ENCODE measurements at places on chromosomes 5 and 9.

GRCh38 chr9:85443190-85443598, 298.6 kb downstream of the AGTPBP1 start:
- DNase-seq = no peak

DNA sequence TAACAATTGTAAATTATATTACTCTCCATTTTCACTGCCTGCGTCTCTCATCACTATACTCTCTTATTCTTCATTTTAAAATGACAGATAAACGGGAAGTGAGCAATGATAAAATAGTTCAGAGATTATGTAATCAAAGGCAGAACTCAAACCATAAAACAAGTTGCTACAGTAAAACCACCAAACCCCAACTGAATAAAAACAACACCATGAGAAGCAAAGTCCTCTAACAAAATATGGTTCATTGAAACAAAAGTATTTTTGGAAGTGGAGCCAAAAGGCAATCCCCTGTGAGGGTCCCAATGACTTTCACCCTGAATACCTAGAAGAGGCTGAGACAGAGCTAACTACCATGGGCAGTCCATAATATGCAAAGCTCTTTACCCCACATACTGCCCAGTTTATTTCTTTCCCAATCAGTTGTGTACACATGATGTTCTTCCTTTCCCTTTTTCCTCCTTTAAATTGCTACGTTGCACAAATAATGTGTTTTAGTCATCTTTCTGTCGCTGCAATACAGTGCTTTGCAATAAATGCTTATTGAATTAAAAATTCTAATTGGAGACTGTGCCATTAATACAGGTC, 64.0 kb upstream of the PTGER4 start:
- no peak for DNase-seq

GRCh38 chr5:142221091-142221860, 103.5 kb downstream of the SPRY4 start:
- DNase-seq = no peak

GRCh38 chr5:142871363-142872193, 101.4 kb downstream of the ARHGAP26 start:
- no peak for DNase-seq

All from CD4-positive, alpha-beta memory T cell (primary cell).